Esophagus mucosa (tissue), 1 donor: ENCODE measurements at places on chromosomes 12 and 14.
A peak's percentile ranks its signal among the peaks of the same experiment; 100 is the strongest.

GRCh38 chr12:130904064-130904463 lies 32.2 kb downstream of the RAN start:
- ATAC-seq, result no peak

DNA sequence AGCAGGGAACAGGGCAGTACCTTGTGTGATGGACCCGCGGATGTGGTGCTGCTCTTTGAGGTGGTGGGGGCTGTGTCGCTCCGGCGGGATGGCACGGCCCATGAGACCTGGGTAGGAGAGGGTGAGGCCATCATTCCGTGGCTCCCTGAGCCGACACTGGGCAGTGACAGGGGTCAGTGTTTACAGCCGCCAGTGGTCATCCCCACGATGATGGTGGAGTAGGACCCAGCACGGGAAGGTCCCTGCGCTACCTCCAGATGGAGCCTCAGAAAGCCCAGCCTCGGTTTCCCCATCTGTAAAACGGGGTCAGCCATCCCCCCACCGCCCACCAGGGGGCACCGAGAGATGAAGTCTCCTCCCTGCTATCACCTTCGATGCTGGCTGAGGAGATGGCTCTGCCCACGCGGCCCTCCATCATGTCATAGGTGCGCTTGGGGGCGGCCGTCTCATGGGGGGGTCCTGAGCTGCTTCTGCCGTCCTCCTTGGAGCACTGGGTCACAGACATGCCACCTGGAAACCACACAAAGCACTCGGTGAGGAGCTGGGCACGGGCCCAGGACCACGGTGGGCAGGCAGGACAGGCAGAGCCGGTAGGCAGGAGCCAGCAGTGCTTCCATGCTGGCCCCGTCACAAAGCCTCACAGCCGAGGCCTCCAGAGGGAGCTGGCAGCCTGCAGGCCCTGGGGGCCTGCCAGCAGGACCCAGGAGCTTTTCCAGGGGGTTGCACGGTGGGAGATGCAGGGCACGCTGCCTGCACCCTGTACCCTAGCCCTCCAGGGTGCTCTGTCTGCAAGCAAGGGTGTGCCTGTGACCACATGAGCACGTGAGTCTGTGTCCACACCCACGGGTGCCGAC lies 53.1 kb downstream of the RFLNA start:
- no peak for ATAC-seq

DNA sequence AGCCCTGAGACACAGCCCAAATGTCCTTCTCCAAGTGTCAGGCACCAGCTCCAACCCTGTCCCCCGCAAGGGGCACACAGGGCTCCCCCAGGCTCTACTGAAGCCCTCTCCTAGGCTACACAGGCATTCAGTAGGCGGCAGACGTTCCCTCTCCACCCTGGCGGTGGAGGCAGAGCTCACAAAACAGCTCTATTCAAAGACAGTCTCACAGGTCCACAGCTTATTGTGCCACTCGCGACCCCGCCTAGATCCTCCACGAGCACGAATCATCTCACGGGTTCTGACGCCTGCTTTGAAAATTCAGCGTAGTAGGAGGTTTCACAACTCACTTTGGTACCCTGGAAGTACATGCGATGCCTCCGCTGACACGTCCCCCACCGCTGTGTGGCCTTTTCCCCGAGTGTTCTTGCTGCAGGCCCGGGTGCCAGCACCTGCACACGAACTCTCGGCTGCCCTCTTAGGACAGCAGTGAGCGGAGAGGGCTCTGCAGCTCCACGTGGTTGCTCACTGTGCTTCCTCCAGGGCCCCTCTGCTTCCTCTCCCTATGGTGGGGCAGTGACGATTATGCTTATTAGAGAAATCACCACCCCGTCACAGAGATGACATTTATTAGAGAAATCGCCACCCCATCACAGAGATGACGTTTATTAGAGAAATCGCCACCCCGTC lies 78.5 kb downstream of the ADGRD1 start:
- ATAC-seq, result no peak

DNA sequence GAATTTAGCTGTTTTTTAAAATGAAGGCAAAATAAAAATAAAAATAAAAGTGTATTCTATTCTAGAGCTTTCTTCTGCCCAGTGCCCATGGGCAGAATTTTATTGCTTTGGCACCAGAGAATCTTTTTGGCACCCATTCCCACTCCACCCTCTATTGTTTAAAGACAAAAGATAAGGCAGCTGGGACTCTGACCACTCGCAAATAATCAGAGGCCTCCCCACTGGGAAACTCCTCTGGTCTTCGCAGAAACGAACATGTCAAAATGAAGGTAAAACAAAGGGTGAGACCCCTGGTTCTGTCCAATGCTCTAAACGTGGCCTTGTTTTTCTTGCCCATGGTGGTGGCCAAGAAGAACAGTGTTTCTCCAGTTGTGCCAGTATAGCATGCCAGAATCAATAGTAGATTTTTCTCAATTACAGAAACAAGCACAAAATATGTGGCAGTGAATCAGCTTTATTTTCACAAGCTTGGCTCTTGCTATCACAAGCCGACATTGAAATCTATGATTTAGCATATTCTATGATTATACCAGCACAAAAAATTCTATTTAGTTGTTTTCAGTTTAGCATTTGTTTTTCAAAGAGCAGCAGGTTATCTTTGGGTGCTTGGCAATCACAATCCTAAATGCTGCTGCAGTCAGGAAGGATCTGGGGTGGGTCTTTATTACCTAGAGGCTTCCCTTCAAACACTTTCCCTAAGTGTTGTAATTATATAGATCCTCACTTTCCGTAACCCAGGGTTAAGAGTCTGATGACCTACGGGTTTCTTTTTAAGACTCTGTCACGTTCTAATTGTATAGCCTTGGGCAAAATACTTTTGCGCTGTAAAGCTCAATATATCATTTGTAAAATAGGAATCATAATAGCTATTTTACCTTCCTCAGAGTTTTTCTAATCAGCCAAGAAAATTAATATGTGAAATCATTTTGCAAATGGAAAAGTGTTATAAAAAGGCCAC lies 50.5 kb downstream of the KITLG start:
- no peak for ATAC-seq

DNA sequence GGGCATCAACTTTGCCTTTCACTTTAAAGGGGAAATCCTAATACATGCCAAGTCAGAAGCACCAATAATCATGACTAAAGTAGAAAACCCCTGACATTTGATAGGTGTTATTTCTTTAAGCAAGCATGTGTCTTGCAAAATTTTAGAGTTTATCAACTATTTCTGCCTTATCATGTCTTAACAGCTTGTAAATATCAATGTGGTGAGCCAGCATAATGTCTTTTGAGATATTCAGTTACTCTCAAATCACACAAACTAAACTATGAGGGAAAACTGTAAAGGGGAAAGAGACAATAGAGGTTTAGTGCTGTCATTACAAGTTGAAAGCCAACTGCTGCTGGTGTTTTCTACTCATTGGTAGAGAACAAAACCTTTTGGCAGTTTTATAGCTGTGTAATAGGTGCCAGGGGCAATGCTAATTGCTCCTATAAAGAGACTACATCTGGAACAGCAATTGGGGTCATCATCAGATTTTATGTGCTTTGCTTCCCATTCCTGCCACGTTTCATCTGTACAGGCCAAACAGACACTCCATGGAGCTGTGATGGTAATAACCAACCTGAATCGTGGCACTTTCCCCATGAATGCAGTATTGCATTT lies 1027.4 kb downstream of the FSCB start:
- no peak for ATAC-seq

GRCh38 chr12:130427381-130427887 lies 89.7 kb downstream of the PIWIL1 start:
- ATAC-seq, result no peak

DNA sequence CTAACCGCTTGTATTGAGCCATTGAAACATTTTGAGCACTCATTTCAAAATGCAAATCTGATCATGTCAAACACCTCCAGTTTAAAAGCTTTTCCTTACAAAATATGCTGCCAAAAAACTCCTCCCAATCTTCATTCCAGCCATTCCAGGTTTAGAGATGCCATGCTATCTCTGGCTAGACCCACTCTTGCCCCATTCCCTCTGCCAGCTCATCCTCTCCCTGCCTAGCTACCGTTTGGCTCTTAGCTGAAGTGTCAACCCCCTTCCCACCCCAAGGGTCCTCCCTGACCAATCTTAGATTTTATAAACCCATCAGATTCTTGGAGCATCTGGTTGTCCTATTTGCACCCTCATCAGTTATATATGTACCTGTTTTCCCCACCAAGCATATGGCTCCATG lies 75.0 kb downstream of the SCAF11 start:
- peak; percentile 33 for ATAC-seq

DNA sequence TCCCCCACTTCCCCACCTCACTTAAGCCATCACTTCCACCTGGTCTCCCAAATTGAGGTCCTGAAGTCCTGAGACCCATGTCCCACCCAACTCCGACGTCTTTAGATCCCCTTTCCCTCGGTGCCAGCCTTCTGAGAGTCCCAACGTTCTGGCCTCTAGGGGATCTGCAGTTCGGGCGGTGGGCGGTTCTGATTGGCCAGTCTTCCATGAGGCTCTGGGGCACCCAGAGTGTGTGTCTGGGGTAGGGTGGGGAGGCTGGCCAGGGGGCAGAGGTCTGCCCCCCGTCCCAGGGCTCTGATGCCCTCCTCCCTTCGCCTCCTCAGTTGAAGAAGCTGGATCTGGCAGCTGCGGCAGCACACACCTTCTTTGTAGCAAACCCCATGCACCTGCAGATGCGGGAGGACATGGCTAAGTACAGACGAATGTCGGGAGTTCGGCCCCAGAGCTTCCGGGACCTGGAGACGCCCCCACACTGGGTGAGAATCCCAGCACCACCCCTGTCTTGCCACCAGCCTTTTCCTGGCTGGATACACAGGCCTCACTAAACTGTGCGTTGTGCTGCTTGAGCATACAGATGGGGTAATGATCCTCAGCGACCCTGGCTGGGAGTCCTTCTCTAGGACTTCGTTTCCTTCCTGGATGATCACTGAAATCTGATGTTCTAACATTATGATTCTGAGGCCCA lies 1.5 kb downstream of the P3H3 start:
- ATAC-seq, result no peak

- ATAC-seq, result peak; percentile 98
Measured at GRCh38 chr12:14272956-14273912, 92.2 kb upstream of the ATF7IP start.

GRCh38 chr12:17062267-17063036 lies 456.5 kb upstream of the LMO3 start:
- no peak for ATAC-seq

GRCh38 chr12:46470036-46470627 lies 97.6 kb upstream of the SLC38A2 start:
- ATAC-seq, result no peak

- ATAC-seq, result no peak
Measured at GRCh38 chr12:131128556-131128955, 174.8 kb downstream of the ADGRD1 start.

DNA sequence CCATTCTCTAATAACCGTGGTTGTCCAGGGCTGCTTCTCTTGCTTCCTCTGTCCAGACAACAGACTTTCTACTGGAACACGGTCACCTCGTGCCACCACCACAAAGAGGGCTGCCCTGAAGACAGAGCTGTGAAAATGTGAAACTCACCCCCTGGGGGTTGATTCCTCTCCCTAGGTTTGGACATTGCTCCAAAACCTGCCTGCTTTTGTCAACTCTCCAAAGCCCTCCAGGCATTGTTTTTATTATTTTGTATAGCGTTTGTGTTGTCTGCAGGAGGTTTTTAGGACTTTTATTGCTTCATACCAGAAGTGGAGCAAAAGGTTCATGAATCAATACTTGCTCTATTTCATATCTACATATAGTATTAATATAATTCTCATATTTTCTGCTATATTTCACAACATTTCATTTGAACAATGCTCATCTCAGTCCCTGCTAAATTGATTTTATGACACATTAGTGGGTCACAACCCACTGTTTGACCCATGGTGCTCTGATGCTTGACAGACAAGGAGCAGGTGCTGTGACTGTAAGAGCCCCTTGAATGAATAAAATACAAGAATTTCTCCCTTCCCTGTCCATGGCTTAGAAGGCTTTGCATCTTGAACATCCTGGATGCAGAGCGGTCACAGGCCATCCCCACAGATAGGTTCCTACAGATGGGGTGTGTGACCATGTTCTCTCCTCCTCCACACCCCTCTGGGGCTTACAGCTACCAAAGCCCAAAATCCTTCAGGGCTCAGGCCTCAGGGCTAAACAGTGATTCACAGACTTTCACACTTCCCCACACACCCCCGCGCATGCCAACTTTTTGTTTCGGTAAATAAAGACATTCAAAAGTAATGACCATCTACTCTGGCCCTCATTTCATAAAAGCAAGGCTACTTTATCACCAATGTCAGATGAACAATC lies 20.6 kb upstream of the EML1 start:
- ATAC-seq, result no peak

DNA sequence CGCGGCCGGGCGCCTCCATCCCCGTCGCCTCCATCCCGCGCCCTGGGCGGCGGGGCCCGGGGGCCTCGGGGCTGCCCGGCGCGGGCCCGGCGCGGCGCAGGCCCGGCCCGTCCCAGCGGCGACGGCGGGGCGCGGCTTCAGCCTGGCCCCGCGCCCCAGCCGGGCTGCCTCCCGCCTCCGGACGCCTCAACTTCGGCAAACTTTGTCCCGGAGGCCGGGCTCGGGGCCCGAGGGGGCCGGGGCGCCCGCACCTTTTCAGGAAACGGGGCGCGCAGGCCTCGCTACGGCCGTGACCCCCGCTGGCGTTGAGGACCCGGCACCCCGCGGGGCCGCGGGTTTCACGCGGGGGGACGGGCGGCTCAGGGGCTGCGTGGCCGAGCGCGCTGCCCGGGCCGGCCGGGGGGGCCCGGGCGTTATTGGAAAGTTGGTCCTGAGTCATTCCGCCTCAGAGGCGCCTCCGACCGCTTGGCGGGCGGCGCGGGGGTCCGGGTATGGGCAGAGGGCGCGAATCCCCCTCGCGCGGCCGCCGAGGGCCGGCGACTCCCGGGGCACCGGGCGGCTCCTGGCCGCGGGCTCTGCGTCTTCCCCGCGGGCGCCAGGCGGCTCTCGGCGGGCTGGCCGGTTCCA lies 575 bp downstream of the TRAF3 start:
- peak; percentile 33 for ATAC-seq

DNA sequence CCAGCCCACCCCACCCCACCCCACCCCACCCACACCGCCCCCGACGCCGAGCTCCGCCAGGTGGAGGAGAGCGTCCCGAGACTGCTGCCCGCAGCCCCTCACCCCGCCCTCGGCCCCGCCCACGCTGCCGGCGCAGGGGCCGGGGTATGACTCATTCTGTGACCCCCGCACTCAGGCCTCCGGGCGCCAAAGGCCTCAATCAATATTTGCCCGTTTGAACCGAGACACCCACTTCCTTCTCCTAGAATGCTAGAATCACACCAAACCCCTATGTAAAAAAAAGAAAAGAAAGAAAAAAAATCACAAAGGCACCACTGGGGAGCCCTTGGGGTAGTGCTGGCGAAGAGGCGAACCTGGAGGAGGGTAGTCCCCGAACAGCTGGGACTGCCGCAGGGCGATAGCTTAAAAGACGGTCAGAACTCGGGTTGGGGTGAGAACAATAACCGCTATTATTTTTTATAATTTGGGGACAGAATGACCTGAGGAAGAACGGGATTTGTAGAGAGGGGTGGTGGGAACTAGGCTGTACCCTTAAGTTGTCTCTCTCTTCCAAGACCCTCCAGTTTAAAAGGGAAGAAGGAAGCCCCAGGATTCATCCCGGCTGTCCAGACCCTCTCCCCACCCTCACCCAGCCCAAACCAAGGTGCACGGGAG lies 894 bp downstream of the KRT8 start:
- no peak for ATAC-seq
